ENCODE measurements at places on chromosomes 4 and X. TPM values are rescaled to one million over a fixed set of nuclear protein-coding genes. Genes with fewer than 3 reads are reported as not detected.
A peak's percentile ranks its signal among the peaks of the same experiment; 100 is the strongest.

DNA sequence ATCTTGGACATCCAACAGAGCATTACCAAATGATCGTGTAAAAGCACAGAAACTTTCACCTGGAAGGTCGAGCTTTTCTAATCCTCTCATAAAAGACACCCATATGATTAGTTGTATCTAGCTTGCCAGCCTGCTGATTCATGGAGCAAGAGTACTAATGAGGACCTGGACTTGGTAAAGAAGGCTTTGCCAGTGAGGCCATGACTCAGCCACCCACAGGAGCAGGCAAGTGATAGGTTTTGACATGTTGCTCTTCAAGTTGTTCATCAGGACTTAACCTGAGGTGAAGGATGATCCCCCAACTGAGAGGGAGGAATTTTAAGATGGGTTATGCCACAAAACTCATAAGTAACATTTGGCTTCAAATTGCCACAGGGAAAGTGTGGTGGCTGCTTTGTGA is 24.7 kb upstream of the EPGN start:
- DNase-seq, result peak; percentile 45

- no peak for DNase-seq
Observed at GRCh38 chr4:70627620-70628019, 924 bp upstream of the ENAM start.

The NEK1 gene
- total RNA-seq, result 6.9 TPM

The TFE3 gene
- total RNA-seq, result 55.9 TPM

GRCh38 chrX:56233682-56234081 is 1.5 kb downstream of the KLF8 start:
- peak; percentile 55 for DNase-seq

DNA sequence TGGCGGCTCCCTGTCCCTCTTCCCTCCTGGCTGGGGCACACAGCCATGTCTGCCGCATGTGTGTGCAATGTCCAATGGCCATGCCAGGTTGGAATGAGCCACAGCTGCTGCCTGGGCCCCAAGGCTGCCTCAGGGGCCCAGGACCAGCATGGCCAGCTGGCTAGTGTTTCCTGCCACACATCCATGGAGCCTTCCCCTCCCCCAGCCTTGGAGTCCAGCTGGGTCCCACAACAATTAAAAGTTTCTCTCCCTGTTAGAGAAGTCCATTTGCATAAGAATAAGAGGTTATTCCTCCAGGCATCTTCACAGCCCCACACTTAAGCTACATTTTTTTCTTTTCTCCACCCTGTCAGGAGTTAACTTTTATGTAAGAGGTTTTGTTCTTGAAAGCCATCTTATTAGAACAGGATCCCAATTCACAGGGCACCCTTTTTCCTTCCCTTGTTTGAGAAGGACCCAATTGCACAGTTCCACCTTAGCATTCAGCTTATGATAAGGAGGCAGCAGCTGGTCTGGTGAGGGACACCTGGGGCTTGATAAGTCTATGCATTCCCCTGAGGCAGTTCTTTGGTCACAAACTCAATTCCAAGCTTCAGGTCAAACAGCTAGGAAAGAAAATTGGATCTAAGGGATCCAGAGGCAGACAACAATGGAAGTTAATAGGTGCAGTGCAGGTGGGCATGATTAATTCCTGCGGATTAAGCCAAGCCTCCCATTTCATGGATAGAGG is 963.3 kb upstream of the GRIA3 start:
- no peak for DNase-seq

The CYTL1 gene
- 0.71 TPM for total RNA-seq

DNA sequence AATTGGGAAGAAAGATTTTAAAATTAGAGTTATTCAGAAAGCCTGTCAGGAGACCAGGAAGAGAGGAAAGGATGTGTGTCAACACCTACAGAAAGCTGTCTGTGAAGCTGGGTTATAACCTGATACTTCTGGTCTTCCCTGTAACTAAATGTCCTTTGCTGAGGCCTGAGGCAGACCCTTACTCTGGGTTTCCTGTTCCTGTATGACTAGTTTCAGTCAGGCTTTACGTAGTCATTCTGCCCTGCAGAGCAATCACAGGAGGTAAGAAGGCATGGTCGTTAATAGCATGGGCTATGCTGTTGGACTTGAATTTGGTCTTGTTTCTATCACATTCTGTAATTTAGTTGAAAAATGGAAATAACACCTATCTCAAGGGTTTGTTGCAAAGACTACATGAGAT is 110.5 kb upstream of the IGFBP7 start:
- DNase-seq, result no peak

DNA sequence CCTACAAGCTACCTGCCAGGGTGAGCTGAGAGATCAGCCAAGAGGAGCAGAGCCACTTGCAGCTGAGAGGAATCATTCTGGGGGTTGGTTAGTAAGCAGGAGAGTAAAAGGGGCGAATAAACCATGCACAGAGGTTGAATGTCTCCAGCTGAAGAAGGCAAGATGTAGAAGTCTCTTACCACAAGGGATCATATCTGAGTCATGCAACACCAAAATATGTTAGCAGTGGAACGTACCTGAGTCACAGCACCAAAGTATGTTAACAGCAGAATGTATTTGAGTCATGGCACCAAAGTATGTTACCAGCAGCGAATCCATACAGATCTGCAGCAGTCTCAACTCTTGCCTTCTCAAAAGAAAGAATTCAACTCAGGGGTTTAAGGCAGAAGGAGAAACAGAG is 29.9 kb downstream of the C4orf51 start:
- DNase-seq, result no peak

The CSAG3 gene
- not detected for total RNA-seq

DNA sequence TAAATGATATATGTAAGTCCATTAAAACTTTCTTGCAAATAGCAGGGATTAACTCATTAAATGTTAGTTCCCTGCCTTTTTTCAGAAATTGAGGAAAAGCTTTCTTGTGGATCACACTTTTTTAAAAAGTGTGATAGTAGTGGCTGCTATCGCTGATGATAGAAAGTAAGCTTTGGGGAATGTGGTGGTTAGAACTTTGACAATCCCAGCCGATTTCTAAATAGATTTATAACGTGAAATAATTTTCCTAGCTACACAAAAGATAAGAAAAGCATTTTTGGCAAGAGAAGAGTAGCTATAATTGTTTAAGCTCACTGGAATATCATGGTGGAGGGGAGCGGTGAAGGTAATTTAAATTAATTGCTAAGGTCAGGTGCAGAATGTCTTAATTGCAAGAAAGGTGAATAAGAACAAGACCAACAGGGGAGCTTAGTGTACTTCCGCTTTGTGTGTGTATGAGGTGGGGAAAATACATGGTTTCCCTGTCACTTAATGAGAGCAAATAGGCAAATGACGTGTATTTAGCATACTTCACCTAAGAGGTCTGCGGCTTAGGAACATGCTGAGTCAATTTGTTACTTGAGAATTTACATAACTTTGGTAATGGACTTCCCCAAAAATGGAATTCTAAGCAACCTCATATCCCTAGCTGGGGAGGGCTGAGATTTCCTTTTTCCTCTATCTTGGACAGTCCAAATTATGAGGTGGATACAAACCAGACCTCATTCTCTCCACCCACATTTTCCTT is 11.7 kb upstream of the IL21 start:
- no peak for DNase-seq

DNA sequence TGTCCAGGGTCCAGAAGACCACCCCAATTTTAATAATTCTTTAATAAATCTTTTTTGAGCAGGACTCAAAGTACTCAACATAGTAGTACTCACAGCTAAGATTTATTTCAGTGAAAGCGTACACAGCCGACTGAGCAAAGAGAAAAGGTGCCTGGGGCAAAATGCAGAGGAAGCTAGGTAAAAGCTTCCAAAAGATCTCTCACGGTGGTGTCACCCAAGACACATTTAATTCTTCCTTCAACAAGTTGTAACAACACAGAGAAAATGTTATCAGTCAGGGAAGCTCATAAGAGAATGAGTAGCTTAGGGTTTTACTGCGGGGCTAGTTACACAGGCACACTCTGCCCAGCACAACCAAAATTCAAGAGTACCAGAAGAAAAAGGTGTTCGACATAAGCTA is 201.1 kb downstream of the OPHN1 start:
- no peak for DNase-seq

The POU3F4 gene
- total RNA-seq, result not detected

The VCX2 gene
- not detected for total RNA-seq

The CPZ gene
- not detected for total RNA-seq

GRCh38 chrX:34749896-34750295 is 92.8 kb upstream of the TMEM47 start:
- DNase-seq, result no peak

DNA sequence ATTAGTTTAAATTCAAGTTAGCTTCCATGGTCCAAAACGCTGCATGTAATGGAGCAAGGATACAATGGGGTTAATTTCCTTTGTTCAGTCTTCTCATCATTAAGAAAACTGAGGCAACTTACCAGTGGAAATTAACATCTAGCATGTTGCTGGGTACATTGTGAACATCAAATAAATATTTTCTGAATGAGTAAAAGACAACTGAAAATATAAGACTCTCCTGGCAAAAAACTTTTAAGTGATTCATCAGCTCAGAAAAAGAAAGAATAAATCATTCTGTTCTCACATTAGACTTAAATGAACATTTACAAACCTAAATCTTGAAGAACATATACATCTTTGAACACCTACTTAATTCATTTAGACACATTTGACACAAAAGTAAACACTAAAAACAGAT is 138.4 kb upstream of the ETNPPL start:
- DNase-seq, result no peak

GRCh38 chr4:38620065-38620464 is 43.9 kb upstream of the KLF3 start:
- DNase-seq, result no peak

GRCh38 chr4:107683873-107684272 is 36.2 kb downstream of the PAPSS1 start:
- no peak for DNase-seq

DNA sequence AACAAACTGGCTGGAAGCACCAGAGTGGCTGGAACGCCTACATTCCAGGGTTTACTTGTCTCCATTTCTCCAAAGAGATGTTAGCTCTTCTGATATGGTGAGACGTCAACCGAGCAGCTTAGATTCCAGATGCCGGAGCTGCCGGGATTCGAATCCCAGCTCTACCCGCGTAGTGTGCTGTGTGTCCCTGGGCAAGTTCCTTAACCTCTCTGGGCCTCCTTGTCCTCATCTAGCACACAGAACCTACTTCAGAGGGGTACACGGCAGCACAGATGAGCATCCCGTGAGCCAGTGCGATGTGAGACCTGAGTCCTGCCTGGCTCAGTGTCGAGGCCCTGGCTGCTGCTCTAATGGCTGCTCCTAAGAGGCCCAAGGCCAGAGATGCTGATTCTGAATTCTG is 60.1 kb downstream of the ABLIM2 start:
- no peak for DNase-seq

GRCh38 chr4:2910409-2910808 is 52.8 kb downstream of the NOP14 start:
- no peak for DNase-seq

DNA sequence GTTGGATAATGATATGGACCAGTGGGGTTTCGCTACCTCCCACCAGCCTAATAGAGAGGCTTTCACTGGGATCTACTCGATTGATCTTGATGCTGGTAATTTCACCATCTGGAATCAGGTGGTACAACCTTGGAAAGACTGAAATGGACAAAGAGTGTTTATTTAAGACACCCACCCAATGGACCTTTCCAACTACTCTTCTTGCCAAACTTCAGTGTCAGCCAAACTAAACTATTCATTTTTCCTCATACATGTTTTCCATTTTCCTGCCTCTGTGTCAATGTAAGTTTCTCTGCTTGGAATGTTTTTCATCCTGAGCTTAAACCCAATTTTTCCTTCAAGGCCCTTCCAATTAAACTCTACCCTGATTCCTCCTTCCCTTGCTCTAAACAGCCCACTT is 92.6 kb downstream of the LNX1 start:
- no peak for DNase-seq

DNA sequence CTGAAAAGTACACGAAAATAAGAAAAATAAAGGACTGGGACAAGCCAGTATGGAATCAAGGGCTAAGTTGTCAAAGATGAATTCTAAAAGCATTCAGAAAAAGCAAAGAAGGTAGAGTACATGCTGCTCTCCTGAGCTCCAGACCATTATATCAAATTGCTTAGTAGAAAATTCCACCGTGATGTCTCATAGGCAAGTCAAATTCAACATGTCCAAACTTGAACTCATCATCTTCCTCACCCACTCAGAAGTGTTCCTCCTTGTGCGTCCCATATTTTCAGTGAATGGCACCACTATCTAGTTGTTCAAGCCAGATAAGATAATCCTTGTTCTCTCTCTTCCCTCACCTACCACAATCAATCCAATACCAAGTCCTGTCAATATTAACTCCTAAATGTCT is 37.5 kb upstream of the IL13RA2 start:
- DNase-seq, result no peak

- DNase-seq, result no peak
Observed at GRCh38 chr4:90189946-90190345, 62.8 kb downstream of the CCSER1 start.

DNA sequence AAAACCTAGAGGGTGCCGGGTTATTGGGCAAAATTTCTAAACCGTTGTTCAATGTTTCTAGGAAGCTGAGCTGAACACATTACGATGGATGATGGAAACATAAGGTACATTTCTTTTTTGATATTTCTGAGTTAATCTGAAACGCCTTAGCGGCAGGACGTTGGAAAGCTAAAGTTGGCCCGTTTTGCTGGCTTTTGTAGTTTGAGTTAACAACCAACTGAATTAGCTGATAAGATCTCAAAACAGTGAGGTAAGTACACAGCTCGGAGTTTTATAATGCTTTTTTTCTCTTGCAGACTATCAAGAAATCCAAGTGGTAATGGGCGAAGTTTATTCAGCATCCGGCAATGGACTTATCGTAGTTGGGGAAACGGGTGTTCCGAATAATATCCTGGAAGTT is 73.5 kb downstream of the PRSS12 start:
- no peak for DNase-seq

The PRRG1 gene
- total RNA-seq, result 8.1 TPM

DNA sequence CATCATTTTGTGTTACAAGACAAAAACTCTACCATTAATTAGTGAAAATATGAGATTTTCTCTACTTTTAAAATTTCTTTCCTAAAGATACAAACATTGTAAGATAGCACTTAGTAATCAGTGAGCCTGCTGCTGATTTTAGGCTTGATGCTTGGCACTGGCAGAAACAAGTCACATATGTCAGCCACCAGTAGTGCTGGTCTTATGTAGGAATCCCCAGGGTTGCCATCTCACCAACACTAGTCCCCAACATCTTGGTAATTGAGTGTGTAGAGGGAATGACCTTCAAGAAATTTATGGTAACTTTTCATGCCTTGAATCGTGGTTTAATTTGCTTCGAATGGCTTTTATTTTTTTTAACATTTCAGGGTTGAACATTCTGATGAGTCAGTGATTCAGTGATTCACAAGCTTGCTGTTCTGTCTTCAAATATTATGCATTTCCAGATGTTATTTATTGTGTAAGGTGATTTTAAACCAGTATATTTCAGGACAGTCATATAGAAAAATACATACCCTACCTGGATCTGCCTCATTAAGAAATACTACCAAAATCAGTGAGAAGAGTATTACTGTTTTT is 11.9 kb downstream of the EXOC1 start:
- DNase-seq, result no peak

GRCh38 chr4:17480210-17480927 is 31.5 kb downstream of the QDPR start:
- peak; percentile 17 for DNase-seq

GRCh38 chr4:94507708-94508107 is 56.0 kb downstream of the PDLIM5 start:
- DNase-seq, result no peak

GRCh38 chrX:154650221-154650510 is 3.2 kb downstream of the CTAG2 start:
- DNase-seq, result no peak

- no peak for DNase-seq
Observed at GRCh38 chr4:94933799-94934198, 176.0 kb downstream of the BMPR1B start.

All from lower leg skin (tissue), 4 donors.